ENCODE measurements at places on chromosomes 7 and 10. TPM values are rescaled to one million over a fixed set of nuclear protein-coding genes. Genes with fewer than 3 reads are reported as not detected.

DNA sequence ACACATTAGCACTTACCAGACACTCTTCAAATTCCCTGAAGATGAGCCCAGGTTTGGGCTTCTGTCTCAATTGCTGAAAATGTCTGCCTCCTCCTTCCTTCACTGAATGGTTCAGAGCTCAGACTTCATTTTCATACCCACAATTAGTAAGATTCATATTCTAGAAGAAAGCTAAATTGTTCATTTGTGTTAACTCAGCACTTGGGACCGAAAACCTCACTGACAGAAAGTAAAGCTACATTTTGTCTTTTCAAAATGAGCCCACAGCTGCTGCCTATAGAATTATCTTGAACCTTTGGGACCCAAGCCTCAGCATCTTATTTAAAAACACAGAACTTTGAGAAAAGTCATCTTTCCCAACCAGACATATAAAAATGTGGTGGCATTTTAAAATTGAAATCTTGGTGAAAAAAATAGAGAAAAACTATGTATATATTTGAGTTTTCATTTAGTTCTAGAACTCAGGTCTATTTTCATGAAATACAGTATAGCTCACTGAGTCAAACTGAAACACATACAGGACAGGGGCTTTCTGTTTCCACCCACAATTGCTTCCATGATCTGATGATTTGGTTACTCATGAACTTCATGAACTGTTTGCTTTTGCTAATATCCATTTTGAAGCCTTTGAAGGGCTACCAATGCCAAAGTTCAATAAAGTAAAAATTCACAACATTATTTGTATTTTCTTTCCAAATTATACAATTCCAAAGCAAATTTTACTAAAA, 119.1 kb upstream of the PFKP start:
- no peaks in the 10 kb centered on the region for H3K36me3 ChIP-seq
- H3K4me1 ChIP-seq: no peaks in the 10 kb centered on the region
- H3K4me3 ChIP-seq: no peak overlapping the region
- no peak overlapping the region for H3K27ac ChIP-seq
- DNase-seq: no peak

GRCh38 chr7:88214456-88214855, 5.4 kb downstream of the SRI start:
- no peak for DNase-seq
- peaks cover 13% of the 10 kb centered on the region for H3K4me1 ChIP-seq
- no peaks in the 10 kb centered on the region for H3K27me3 ChIP-seq
- no peak overlapping the region for H3K27ac ChIP-seq

- DNase-seq: peak; percentile 36
- no peak overlapping the region for H3K27ac ChIP-seq
- no peak overlapping the region for H3K4me3 ChIP-seq
- H3K36me3 ChIP-seq: peaks cover 2% of the 10 kb centered on the region
- peaks cover 12% of the 10 kb centered on the region for H3K4me1 ChIP-seq
These were observed 1.2 kb downstream of the PDZD7 start for GRCh38 chr10:101029520-101030295.

DNA sequence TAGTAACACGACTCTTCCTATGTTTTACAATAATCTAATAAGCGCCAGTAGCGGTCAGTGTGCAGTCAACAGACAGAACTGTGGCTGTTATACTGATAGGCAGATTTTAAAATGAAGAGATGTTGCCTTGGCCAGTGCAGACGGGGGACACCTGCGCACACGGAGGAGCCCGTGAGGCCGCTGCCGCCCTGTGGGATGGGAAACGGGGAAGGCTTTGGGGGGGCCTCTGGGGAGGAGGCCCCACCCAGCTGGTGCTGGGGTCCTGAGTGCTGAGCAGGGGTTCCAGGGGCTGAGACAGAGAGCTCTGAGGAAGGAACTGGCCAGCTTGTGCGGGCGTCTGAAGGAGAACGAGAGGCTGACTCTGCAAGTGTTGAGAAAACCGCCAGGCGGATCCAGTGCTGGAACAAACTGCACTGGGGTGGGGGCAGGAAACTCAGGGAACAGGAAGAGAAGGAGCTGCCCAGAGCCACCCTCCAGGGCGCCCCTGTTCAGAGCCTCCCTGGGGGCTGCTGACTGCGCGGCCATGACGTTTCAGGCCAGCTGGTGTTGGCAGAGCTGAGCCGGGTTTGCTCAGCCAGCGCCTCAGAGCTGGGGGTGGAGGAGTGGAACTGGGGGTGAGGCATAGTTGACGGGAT, 426.4 kb downstream of the TCERG1L start:
- H3K36me3 ChIP-seq: no peaks in the 10 kb centered on the region
- no peak for DNase-seq
- no peaks in the 10 kb centered on the region for H3K27me3 ChIP-seq
- no peaks in the 10 kb centered on the region for H3K4me1 ChIP-seq
- no peak overlapping the region for H3K4me3 ChIP-seq

GRCh38 chr10:80139265-80139664, 6.7 kb downstream of the PLAC9 start:
- no peak overlapping the region for H3K27ac ChIP-seq
- no peak overlapping the region for H3K4me3 ChIP-seq
- H3K4me1 ChIP-seq: peaks cover 26% of the 10 kb centered on the region
- no peak for DNase-seq
- no peaks in the 10 kb centered on the region for H3K27me3 ChIP-seq
- H3K36me3 ChIP-seq: no peaks in the 10 kb centered on the region

- no peak for DNase-seq
- no peaks in the 10 kb centered on the region for H3K27me3 ChIP-seq
- H3K4me1 ChIP-seq: no peaks in the 10 kb centered on the region
- no peak overlapping the region for H3K27ac ChIP-seq
These were observed 942.5 kb upstream of the ZWINT start for GRCh38 chr10:57303566-57303965.

HOXA5 gene
- 0.25 TPM for total RNA-seq

- H3K27ac ChIP-seq: no peak overlapping the region
- H3K4me3 ChIP-seq: no peak overlapping the region
- no peaks in the 10 kb centered on the region for H3K4me1 ChIP-seq
- H3K36me3 ChIP-seq: no peaks in the 10 kb centered on the region
These were observed 139.4 kb upstream of the PCDH15 start for GRCh38 chr10:54940418-54940817.

DNA sequence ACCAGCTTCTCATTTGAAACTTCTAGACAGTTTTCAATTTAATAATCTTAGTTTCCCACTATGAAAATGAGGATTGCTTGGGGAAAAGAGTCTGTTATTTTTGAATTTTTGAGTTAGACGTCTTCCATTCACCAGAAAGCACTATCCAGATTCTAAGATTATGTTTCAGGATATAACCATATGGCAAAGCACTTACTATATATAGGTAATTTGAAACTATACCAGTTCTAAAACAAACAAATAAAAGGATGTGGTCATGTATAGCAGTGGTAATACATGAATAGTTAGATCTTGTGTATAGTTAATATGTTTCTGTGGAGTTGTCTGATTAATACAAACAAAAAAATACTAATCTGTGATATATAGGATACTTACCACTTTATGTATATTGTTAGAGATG, 320.0 kb downstream of the EXOC4 start:
- H3K4me3 ChIP-seq: no peak overlapping the region
- no peaks in the 10 kb centered on the region for H3K36me3 ChIP-seq
- no peak overlapping the region for H3K27ac ChIP-seq
- peaks cover 27% of the 10 kb centered on the region for H3K4me1 ChIP-seq
- H3K27me3 ChIP-seq: no peaks in the 10 kb centered on the region
- DNase-seq: no peak

DNA sequence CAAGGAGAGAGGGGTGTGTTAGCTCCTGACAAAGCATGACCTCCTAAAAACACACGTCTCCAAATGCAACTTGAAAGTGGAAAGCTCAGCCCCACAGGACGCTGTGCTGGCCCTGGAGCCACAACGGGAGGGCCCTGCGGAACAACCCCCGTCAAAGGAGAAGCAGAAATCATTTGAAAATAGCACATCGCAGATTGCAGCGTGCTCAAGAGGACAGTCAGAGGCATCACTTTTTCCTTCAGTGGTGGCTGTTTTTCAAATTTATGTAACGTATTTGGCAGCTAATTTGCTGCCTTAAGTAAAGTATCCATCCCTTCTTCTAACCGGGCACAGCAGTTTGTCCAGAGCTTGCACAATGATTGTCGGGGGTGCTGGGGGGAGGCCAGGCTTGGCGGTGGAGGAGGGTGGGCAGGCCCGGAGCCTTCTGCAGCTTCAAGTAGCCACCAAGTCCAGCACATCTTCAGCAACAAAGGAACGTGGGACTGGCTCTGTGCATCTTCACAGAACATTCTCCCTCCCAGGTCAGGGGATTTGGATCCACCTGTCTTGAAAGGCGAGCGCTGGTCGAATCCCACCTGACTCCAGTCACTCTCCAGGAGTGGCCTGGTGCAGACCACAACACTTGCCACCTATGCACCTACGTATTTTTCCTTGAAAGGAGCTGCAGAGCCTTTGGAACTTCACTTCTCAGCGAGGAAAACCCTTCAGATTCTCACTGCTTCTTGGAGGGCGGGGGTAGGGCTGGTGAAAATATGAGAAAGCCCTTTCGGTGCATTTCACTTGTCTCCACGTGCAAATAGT, 346.3 kb downstream of the DNAJB6 start:
- H3K27ac ChIP-seq: no peak overlapping the region
- H3K4me1 ChIP-seq: no peaks in the 10 kb centered on the region
- H3K36me3 ChIP-seq: no peaks in the 10 kb centered on the region
- peaks cover 74% of the 10 kb centered on the region for H3K27me3 ChIP-seq

DNA sequence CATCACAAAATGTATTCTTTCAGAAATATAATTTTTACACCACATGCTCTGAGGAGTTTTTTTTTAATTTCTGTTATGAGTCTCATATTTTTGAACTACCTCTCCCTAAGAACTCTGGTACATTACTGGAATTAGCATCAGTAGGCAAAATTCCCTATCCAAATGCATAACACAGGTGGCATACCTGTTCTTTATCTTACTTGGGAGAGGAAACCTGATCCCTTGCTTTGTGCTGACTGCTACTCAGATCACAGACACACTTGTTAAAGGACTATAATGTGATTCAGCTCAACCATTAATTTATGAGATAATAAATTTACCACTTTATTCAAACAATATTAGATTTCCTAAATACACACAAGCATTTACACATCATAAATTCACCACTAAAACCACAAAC, 617.2 kb downstream of the GRM8 start:
- no peaks in the 10 kb centered on the region for H3K4me1 ChIP-seq
- H3K36me3 ChIP-seq: no peaks in the 10 kb centered on the region
- H3K27ac ChIP-seq: no peak overlapping the region
- DNase-seq: no peak
- no peak overlapping the region for H3K4me3 ChIP-seq

ADAMTS14 gene
- total RNA-seq: 0.97 TPM

GRCh38 chr7:8435590-8436545, 2.5 kb downstream of the NXPH1 start:
- H3K27ac ChIP-seq: no peak overlapping the region
- H3K4me3 ChIP-seq: no peak overlapping the region
- no peak for DNase-seq
- H3K27me3 ChIP-seq: peaks cover 59% of the 10 kb centered on the region
- no peaks in the 10 kb centered on the region for H3K36me3 ChIP-seq

DNA sequence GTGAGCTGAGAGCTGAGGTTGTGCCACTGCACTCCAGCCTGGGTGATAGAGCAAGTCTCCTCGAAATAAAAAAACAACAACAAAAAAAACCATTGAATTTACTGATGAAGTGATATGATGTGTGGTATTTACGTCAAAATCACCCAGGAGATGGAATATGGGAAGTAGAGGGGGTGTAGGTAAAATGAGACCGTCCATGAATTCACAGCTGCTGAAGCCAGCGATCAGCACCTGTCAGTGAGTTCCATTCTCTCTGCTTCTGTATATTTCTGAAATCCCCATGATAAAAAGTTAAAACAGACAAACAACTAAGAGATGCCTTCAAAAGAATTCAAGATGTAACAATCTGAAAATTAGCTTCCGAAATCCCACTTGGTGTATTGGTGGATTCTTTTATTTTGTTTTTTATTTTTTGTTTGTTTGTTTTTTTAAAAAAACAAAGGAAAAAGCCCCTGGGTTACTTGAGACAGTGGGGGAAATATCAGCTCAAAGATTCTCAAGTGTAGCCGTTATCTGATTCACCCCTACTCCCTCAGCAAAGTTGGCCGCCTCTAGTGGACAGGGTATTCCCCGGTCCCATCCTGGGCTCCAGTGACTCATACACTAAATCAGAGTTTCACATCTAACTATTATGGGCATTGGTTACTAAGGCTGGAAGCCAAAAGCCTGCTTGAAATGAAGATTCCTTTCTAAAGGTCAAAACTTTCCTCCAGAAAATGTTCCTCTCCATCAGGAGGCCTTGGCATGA, 76.4 kb downstream of the MAP3K8 start:
- peaks cover 11% of the 10 kb centered on the region for H3K4me1 ChIP-seq
- DNase-seq: peak; percentile 93
- peak overlapping the region; percentile 29 for H3K27ac ChIP-seq
- H3K36me3 ChIP-seq: no peaks in the 10 kb centered on the region
- no peak overlapping the region for H3K4me3 ChIP-seq
